CD4-positive, alpha-beta T cell treated with Interleukin-10 for 1 hour (primary cell): ENCODE measurements at places on chromosomes 11 and 22.

- DNase-seq = no peak
These were observed 15.7 kb downstream of the TIMP3 start for GRCh38 chr22:32817137-32817730.

GRCh38 chr11:9118277-9118676 lies 26.9 kb upstream of the SCUBE2 start:
- no peak for DNase-seq

- no peak for DNase-seq
These were observed 62.9 kb upstream of the LRRC4C start for GRCh38 chr11:41522391-41522790.

DNA sequence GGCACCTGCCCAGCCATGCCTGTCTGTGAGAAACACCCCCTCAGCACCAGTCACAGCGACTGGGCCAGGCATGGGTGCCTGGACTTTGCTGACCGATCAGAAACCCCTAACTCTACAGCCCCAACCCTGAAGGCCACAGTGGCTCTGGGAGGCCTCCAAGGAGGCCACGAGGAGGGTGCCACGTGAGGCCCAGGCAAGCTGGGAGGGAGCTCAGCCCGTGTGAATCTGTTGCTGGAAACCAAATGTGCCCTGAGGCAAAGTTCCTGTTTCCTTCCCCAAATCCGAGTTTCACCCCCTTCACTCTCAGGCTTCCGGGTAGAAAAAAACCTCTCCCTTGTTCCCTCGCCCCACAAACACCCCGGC lies 1.3 kb downstream of the UNC93B1 start:
- DNase-seq = no peak

DNA sequence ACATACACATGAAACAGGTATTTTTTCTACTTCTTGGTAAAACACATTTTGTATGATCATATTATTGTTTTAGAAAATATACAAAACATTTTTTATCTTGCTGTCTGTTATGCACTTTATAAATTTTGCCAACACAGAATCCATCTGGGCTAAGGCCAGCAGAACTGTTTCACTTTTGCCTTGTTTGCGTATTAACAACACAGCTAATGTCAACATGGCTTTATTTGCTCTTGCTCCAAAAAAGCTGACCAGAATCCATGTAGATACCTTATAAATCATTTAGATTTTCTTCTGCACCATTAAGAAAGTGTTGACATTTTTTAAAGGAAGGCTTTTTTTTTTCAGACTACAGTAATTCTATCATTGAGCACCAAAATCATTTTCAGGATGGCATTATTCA lies 58.1 kb upstream of the PGR start:
- no peak for DNase-seq

- no peak for DNase-seq
These were observed 2.5 kb downstream of the LARGE2 start for GRCh38 chr11:45924927-45925326.

DNA sequence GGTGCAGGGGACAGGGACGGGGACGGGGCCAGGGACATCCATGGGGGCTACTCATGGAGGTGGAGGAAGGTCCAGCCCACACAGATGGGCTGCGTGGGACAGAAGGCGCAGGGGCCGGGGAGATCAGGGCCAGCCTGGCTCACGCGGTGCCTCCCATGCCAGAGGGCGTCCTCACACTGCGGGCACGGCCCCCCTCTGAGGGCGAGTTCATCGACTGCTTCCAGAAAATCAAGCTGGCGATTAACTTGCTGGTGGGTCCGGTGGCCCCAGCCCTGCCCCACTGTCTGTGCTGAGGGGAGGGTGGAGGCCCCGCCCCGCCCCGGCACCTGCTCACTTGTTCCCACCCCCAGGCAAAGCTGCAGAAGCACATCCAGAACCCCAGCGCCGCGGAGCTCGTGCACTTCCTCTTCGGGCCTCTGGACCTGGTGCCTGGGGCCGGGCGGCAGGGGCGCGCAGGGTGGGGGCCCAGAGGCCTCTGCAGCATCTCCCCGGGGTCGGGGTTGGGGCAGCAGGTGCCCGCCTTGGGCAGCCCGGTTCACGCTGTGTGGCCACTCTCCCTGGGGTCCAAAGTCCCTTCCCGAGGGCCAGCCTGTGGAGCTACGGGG lies 15.8 kb downstream of the EPS8L2 start:
- DNase-seq = peak; percentile 64

DNA sequence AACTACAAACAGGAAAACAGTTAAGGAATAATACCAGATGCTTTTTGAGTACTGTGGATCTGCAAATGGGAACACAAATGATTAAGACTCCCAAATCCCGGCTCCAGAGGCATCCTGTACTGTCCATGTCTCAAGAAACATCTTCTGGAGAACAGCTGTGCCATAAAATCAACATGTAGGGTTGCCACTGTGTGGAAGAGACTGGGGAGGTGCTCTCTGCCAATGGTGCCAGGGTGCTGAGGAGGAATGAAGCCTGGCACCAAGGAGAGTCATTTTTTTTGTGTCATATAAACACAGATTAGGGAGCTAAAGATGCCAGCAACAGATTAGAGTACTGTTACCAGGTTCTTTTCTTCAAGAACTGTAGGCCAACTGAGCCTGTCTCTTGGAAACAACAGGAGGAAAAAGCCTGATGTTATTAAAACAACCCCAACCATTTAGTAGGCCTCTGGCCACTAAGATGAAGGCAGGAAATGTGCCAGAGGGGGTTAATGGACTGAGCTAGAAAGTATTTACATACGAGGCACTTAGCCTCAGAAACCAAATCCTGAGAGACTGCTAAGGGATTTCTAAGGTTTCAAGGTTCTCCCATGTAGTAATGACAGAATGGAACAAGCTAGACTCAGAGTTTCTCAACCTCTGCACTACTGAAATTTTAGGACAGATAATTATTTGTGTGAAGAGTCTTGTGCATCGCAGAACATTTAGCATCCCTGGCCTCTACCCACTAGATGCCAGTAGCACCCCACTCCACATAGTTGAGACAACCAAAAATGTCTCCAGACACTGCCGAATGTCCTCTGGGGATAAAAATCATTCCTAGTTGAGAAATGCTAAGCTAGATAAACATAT lies 54.6 kb upstream of the CHRM4 start:
- no peak for DNase-seq

GRCh38 chr11:111272420-111272819 lies 25.9 kb upstream of the POU2AF3 start:
- no peak for DNase-seq

DNA sequence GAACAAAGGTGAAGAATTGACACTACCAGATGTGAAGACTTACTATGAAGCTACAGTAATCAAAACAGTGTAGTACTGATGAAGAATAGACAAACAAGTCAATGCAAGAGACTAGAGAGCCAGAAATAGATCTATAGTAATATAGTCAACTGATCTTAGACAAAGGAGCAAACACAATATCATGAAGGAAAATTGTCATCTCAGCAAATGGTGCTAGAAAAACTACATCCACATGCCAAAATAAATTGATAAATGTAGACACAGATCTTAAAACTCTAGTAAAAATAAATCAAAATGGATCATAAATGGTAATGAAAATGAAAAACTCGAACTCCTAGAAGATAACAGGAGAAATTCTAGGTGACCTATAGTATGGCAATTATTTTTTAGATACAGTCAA lies 609.5 kb downstream of the NELL1 start:
- DNase-seq = no peak

GRCh38 chr11:2382129-2382517 lies 5.0 kb downstream of the CD81 start:
- no peak for DNase-seq

GRCh38 chr11:69615545-69616278 lies 25.2 kb upstream of the CCND1 start:
- no peak for DNase-seq

DNA sequence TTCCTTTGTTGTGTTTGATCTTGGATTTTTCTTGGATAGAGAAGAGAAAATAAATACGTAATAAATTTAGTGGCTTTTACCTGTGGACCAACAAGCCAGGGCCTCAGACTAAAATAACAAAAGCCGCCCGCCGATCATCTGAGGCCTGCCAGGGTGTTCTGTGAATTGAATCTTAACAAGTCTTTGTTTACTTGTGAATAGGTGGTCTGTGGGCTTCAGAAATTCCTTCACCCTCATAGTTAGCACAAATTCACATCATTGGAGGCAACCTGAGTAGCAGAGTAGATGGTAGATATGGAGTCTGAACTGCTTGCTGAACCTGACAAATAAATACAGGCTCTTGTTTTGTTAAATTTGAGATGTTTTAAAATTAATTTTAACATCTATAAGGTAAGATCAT lies 176.3 kb upstream of the MTNR1B start:
- DNase-seq = no peak

- no peak for DNase-seq
These were observed 4.6 kb upstream of the PGGHG start for GRCh38 chr11:284105-285020.

- no peak for DNase-seq
These were observed 653 bp downstream of the GRK3 start for GRCh38 chr22:25564979-25565677.

GRCh38 chr22:25627271-25627852 lies 62.9 kb downstream of the GRK3 start:
- DNase-seq = no peak

DNA sequence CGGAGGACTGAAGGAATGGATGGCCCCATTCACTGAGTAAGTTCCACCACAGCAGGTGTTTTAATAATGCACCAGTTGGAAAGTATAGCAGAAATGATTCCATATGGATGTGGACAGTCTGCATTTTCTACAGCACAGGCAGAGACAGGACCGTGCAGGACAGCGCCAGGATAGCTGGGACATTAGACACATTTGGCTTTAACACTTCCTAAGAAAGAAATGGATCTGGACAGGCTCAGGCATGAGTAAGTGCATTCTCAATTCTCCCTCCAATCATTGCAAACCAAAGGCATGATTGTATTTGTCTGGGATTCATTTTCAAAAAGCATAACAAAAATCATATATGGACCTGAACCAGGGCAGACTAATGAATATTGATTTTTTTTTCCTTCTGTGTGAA lies 233.0 kb upstream of the POU2AF2 start:
- DNase-seq = no peak

GRCh38 chr22:39253435-39254070 lies 8.8 kb upstream of the PDGFB start:
- DNase-seq = no peak

DNA sequence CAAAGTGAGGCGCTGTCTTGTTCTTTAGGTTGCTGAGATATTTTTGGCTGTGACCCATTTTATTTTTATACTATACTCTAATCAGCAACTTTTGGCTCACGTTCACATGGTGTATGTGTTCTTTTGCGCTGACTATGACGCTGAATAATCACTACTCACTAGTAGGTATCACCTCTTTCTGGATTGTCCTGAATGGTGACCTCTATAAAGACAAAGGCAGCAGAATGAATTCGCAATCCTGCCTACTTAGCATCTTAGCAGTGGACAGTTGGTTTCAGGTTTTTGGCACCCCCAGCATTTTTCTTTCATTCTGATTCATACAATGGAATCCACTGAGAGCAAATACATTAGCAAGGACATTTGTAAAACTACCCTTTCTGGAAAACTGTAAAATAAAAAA lies 351.3 kb downstream of the JRKL start:
- no peak for DNase-seq

- DNase-seq = no peak
These were observed 77.9 kb upstream of the PARVG start for GRCh38 chr22:44102856-44103255.

DNA sequence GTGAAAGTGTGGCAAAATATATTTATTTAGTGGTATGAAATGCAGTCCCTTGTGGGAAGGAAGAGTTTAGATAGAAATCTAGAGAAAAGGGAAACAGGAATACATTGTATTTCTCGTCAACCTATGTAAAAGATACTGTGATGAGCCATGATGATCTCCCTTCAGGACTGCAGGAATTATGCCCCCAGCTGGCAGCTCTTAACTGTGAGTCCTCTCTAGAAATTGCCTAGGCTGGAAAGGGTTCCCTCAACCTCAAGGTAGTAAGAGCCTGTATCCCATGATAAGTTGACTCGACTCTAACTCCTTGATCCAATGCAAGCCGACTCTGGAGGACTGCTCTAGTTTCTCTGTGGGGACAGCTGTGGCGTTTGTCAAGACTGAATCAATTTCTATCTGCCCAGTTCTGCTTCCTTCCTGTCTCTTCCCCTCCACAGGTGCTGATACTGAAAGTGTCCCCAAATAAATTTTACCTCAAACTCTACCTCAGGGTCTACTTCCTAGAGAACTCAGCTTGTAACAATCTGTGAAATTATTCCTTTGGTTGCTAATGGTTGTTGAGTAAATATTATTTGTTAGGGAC lies 897.3 kb downstream of the METTL15 start:
- no peak for DNase-seq

- no peak for DNase-seq
These were observed 227.8 kb downstream of the BRD1 start for GRCh38 chr22:49599691-49600455.

GRCh38 chr11:129723146-129723760 lies 92.4 kb upstream of the TMEM45B start:
- no peak for DNase-seq

GRCh38 chr11:27619763-27620335 lies 80.4 kb downstream of the BDNF start:
- no peak for DNase-seq

DNA sequence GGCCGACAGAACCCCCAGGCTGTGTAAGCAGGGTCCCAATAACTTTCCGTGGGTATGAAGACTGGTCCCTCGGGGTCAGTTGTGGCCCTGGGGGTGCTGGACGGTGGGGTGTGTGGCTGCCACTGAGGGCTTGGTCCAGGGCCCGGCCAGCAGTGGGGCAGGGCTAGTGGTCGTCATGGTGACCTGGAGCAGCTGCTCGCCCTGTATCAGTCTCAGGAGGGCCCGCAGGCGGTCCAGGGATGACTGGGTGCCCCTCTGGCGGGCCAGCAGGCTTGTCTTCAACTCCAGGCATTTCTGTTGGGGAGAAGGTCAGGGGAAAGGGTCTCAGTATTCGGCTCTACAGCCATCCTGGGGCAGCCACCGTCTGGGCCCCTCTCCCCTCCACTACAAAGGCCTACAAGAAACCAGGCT lies 126.8 kb downstream of the PHF21B start:
- DNase-seq = no peak

GRCh38 chr11:107706531-107706930 lies 5.3 kb downstream of the SLN start:
- no peak for DNase-seq

- DNase-seq = no peak
These were observed 332.4 kb upstream of the ARHGAP42 start for GRCh38 chr11:100354736-100355135.

DNA sequence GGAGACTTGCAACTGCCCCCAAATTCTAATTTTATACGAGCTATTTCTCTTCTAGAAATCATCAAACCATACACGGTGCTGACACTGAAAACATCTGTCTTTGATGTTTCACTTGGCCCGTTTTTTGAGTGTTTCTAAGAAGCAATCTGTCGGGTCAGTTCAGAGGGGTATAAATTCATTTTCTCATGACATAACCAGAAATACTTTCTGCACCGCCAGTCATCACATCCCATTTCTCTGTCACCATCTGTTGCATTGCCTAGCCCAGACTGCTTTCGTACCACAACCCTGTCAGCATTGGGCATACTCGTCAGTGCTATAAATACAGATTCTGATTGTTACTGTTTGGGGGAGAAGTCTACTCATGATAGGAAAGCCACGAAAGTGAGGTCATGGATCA lies 63.1 kb upstream of the CCDC90B start:
- DNase-seq = no peak

- DNase-seq = no peak
These were observed 19.4 kb downstream of the MUC5AC start for GRCh38 chr11:1177020-1177770.
